ENCODE measurements at places on chromosomes 4 and X.
A peak's percentile ranks its signal among the peaks of the same experiment; 100 is the strongest.

DNA sequence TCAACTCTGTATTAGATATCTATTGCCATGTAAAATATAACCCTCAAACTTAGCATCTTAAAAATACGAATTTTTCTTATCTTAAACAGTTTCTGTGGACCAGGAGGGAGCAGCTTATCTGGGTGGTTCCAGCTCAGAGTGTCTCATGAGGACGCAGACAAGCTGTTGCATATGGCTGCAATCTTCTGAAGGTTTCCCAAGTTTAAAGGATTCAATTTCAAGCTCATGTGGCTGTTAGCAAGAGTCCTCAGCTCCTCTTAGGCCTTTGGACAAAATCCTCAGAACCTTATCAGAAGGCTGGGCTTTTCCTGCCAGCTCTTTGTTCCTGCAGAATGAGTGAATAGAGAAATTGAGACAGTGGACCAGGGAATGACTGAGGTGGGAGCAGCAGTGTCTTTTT is 2.8 kb upstream of the CTSO start:
- no peak overlapping the region for H3K27ac ChIP-seq
- H3K4me3 ChIP-seq = no peak overlapping the region
- H3K27me3 ChIP-seq = peaks cover 15% of the 10 kb centered on the region
- H3K36me3 ChIP-seq = peaks cover 2% of the 10 kb centered on the region
- H3K4me1 ChIP-seq = peaks cover 2% of the 10 kb centered on the region

- H3K36me3 ChIP-seq = no peaks in the 10 kb centered on the region
- DNase-seq = no peak
- peaks cover 30% of the 10 kb centered on the region for H3K4me1 ChIP-seq
- no peak overlapping the region for H3K27ac ChIP-seq
Measured at GRCh38 chr4:154415313-154415712, 76.3 kb downstream of the DCHS2 start.

DNA sequence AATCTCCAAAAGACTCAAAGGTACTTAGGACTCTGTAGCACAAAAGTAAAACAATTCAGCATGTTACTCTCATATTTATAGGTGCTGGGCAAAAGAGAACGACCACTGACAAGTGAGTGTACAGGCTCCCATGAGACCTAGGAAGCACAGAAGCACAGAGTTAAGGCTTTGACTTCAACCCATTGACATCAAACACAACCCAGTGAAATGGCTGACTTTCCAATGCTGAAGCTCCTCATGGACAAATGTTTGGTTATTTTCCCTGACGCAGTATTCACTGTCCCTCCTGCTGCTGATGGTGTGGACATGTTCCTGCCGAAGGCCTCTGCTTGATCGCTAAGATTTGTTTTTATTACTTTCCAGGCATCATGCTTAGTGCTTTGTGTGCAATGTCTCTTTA is 148.7 kb downstream of the TSPAN5 start:
- H3K4me1 ChIP-seq = peaks cover 15% of the 10 kb centered on the region
- no peak for DNase-seq
- peak overlapping the region; percentile 60 for H3K27ac ChIP-seq
- H3K27me3 ChIP-seq = no peaks in the 10 kb centered on the region
- H3K36me3 ChIP-seq = peaks cover 4% of the 10 kb centered on the region

DNA sequence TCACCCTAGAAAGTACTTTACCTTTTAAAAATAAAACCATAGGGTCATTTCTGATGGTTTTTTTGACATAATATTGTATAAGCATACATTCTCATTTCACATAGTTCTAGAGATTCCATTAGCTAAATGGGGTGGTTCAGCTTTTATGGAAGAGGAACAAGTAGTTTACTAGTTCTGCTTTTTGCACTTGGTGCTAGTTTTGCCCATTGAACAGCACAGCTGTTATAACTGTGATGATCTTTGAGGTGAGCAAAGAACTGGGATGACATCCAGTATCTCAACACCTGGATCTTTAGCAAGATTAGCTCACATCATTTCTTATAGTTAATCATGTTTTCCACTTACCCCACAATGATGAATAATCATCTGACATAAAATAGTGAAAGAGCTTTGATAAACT is 40.9 kb downstream of the MOB1B start:
- no peak overlapping the region for H3K4me3 ChIP-seq
- no peak for DNase-seq
- no peaks in the 10 kb centered on the region for H3K27me3 ChIP-seq
- peak overlapping the region; percentile 75 for H3K27ac ChIP-seq
- H3K4me1 ChIP-seq = peaks cover 59% of the 10 kb centered on the region
- H3K36me3 ChIP-seq = peaks cover 27% of the 10 kb centered on the region

- DNase-seq = no peak
- H3K36me3 ChIP-seq = no peaks in the 10 kb centered on the region
- H3K27ac ChIP-seq = no peak overlapping the region
- H3K4me1 ChIP-seq = no peaks in the 10 kb centered on the region
- H3K27me3 ChIP-seq = no peaks in the 10 kb centered on the region
Measured at GRCh38 chrX:36974911-36975310, 33.3 kb upstream of the FAM47C start.

- H3K4me1 ChIP-seq = peaks cover 39% of the 10 kb centered on the region
- peak; percentile 84 for DNase-seq
- H3K27ac ChIP-seq = peak overlapping the region; percentile 95
Measured at GRCh38 chrX:13092455-13092941, 48.1 kb upstream of the FAM9C start.

DNA sequence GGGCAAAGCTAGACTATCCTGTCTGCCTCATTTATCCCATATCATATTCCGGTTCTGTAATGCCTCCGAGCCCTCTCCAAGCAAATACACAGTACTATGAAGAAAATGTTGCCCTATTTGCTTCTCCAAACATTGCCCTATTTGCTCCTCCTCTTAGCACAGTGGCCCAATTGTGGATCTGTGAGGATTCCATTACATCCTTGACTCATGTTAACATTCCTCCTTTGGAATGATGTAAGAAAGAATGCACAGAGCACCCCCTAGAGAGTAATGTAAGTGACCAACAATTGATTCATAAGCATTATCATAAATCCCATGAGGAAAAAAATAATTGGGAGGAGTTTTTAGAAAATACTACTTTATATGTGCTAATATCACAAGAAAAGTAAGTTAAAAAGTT is 11.3 kb upstream of the BTC start:
- H3K27ac ChIP-seq = no peak overlapping the region
- no peaks in the 10 kb centered on the region for H3K36me3 ChIP-seq
- no peaks in the 10 kb centered on the region for H3K4me1 ChIP-seq
- H3K27me3 ChIP-seq = peaks cover 5% of the 10 kb centered on the region

GRCh38 chr4:134722306-134722705 is 520.7 kb upstream of the PABPC4L start:
- no peaks in the 10 kb centered on the region for H3K36me3 ChIP-seq
- H3K4me1 ChIP-seq = no peaks in the 10 kb centered on the region
- H3K27me3 ChIP-seq = no peaks in the 10 kb centered on the region
- H3K4me3 ChIP-seq = no peak overlapping the region
- no peak for DNase-seq
- no peak overlapping the region for H3K27ac ChIP-seq

- H3K27me3 ChIP-seq = no peaks in the 10 kb centered on the region
- H3K27ac ChIP-seq = no peak overlapping the region
- H3K4me3 ChIP-seq = no peak overlapping the region
- DNase-seq = peak; percentile 27
- peaks cover 37% of the 10 kb centered on the region for H3K4me1 ChIP-seq
Measured at GRCh38 chr4:176013476-176014247, 52.0 kb upstream of the WDR17 start.

- no peak for DNase-seq
- H3K4me1 ChIP-seq = no peaks in the 10 kb centered on the region
- no peaks in the 10 kb centered on the region for H3K36me3 ChIP-seq
Measured at GRCh38 chr4:125826801-125827695, 512.3 kb downstream of the FAT4 start.

DNA sequence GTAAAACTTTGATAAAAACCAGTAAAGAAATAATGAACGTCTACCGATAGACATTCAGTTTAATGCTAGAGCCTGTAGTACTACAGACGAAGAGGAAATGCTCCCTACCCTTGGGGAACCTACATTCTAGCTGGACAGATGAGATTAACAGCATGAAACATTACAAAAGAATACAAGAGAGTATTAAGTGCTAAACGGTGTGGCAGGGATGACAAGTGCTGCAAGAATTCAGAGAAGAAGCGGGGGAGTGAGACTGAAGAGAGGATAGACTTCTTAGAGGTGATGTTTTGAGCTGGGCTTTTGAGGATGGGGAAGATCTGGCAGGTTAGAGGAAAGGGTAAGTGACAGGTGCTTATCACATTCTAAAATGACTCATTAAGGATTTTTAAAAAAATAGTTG is 52.6 kb upstream of the ESX1 start:
- H3K27me3 ChIP-seq = no peaks in the 10 kb centered on the region
- H3K4me1 ChIP-seq = no peaks in the 10 kb centered on the region
- H3K27ac ChIP-seq = no peak overlapping the region
- H3K36me3 ChIP-seq = no peaks in the 10 kb centered on the region
- H3K4me3 ChIP-seq = no peak overlapping the region

DNA sequence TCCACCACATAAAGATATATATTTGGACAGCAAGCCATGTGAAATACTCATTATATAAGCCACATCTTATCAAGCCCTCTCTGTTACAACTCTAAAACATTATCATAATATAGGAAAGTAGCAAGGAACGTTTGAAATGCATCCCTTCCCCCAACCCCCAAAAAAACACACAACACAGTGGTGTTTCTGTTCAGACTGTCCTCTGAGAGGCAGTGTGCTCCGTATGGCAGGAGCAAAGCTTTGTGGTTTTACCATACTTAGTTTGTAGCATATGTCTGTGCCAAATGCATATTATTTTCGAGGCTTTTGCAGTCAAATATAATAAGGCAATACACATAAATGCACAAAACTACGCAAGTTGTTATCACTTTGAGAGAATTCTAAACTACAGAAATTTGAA is 194.2 kb downstream of the RAPGEF2 start:
- H3K27ac ChIP-seq = no peak overlapping the region
- no peaks in the 10 kb centered on the region for H3K27me3 ChIP-seq
- DNase-seq = no peak

GRCh38 chrX:101686574-101686973 is 26.9 kb upstream of the ARMCX2 start:
- H3K4me1 ChIP-seq = peaks cover 5% of the 10 kb centered on the region
- H3K27me3 ChIP-seq = peaks cover 10% of the 10 kb centered on the region
- H3K27ac ChIP-seq = no peak overlapping the region
- no peak for DNase-seq
